RPMI7951 (cell line): ENCODE measurements at places on chromosomes 16 and 17. TPM values are rescaled to one million over a fixed set of nuclear protein-coding genes. Genes with fewer than 3 reads are reported as not detected.

DNA sequence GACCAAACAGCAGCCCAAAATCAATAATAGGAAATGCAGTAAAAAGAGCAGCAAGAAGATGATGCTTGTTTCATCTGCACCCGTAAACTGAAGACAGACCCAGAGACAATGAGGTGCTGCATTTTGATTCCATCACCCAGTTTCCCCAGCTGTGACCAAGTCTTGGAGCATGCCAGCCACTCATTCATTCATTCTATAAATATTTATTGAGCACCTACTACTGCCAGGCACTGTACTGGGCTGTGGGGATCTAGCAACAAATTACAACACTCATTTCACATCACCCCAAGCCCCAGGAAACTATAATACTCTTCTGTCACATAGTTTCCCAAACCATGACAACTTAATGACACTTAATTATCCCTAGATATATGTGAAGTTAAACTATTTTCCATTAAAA is 79.2 kb downstream of the TOX3 start:
- no peak for DNase-seq

- DNase-seq, result no peak
Observed at GRCh38 chr16:88077328-88078108, 126.3 kb downstream of the BANP start.

KRT39 gene
- total RNA-seq, result 0.24 TPM in 1 of 2 replicates, not detected in the other

- no peak for DNase-seq
Observed at GRCh38 chr16:23945243-23945642, 109.5 kb downstream of the PRKCB start.

DNA sequence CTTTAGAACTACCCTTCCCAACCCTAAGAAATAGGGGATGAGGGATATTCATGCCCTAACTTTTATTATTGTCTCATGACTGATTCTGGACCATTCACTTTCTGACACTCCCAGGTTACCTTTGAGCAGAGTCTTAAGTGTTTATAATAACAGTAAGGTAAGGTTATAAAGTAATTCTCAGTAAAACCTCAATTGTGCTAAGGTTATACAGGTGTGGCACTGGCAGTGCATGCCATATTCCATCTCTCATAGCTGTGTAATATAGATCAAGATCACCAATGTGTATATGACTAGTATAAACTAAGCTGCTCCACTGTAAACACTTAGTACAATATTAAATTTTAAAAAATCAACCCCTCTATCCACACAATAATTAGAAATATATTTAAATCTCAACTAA is 89.1 kb downstream of the KCNJ2 start:
- DNase-seq, result no peak

ZDHHC7 gene
- total RNA-seq, result 41.7 and 46.4 TPM in 2 replicates

DNA sequence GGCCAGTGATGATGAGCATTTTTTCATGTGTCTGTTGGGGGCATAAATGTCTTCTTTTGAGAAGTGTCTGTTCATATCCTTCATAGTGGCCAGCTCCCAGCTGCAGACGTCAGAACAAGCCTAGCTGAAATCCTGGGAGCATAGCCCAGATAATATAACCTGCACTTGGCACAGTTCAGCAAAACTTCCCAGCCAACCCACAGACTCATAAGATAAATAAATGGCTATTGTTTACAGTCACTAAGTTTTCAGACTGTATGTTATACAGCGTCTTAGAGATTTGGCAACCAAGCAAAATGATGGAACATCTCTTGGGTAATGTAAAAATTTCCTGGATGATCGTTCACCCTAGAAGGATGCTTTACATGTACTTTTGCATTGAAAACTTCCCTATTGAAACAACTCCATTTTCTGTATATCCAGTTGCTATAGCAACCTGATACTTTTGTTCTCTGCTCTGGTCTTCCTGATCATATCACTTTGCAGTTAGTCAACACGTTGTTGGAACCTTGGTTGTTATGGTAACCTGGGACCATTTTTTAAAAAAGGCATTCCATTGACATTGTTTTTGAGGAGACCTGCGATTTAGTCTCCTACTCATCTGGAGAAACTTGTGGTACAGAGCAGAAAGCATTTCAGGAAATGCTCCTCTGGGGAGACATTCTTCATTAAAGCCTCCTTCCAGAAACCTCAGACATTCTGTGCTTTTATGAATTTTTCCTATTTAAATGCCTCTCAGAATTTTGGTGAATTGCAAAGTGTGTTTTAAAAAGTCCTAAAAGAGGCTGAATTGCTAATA is 378.7 kb downstream of the HS3ST4 start:
- no peak for DNase-seq

BBS2 gene
- total RNA-seq, result 41.6 and 44.3 TPM in 2 replicates

DNA sequence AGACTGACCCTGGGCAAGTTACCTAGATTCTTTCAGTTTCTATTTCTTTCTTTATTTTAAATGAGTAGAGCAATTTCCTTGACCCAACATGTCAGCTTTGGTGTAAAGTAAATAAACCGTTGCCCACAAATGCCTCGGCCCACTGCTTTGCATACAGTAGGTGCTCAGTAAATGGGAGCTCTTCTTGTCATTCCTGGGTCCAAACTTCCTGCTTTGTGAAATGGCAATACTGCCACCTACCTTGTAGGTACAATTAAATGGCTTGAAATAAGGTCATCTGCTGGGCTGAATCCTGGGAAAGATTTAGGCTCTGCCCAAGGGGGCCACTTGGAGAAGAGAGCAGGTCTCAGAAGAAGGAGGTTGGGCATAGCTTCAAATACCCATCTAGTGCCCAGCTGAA is 253.0 kb downstream of the HS3ST3B1 start:
- DNase-seq, result no peak

GRCh38 chr17:15267996-15268395 is 2.9 kb upstream of the PMP22 start:
- no peak for DNase-seq

GRCh38 chr17:36812762-36813161 is 124.5 kb upstream of the LHX1 start:
- DNase-seq, result no peak

- no peak for DNase-seq
Observed at GRCh38 chr16:81376880-81377279, 62.1 kb downstream of the GAN start.

NOD2 gene
- 2.8 and 3.1 TPM in 2 replicates for total RNA-seq

DNA sequence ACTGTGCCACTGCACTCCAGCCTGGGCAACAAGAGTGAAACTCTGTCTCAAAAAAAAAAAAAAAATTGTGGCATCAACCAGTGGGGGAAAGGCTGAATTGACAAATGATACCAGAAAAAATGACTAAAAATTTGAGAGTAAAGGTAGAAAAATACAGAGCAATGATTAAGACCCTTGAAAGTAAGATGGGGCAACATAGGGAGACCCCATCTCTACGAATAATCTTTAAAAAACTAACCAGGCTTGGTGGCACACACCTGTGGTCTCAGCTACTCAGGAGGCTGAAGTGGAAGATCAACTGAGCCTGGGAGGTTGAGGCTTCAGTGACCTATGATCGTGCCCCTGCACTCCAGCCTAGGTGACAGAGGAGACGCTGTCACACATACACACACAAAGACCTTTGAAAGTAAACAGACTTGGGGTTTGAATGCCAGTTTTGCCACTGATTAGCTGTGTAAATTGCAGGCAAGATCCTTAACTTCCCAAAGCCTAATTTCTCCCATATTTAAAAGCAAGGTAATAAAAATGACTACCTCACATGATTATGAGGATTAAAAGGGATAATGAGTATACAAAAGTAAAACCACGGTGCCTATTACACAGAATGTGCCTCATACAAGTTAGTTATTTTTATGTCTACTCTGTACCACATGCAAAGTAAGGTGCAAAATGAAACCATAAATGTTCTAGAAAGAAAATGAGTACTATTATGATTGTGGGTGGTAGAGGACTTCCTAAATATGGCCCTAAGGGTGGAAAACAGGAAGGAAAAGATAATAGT is 21.7 kb upstream of the PAFAH1B1 start:
- no peak for DNase-seq

- no peak for DNase-seq
Observed at GRCh38 chr17:61423967-61424649, 24.5 kb downstream of the TBX2 start.
